Cardiac atrium fibroblast (primary cell): ENCODE measurements at places on chromosomes 4 and X. TPM values are rescaled to one million over a fixed set of nuclear protein-coding genes. Genes with fewer than 3 reads are reported as not detected.

Gene GLRA3
- total RNA-seq: not detected in 2 replicates

Gene CENPE
- 2.2 and 4.7 TPM in 2 replicates for total RNA-seq

Gene C4orf50
- not detected in 2 replicates for total RNA-seq

Gene F8A2
- not detected in 2 replicates for total RNA-seq

Gene NAP1L2
- not detected in 2 replicates for total RNA-seq

Gene AKAP4
- not detected in 2 replicates for total RNA-seq

Gene RIBC1
- total RNA-seq: 0.16 TPM in 1 of 2 replicates, not detected in the other

Gene NPY5R
- not detected in 2 replicates for total RNA-seq

Gene MYL5
- total RNA-seq: 15.1 and 20.0 TPM in 2 replicates

Gene NALF2
- 0.16 TPM in 1 of 2 replicates, not detected in the other for total RNA-seq

Gene STK32B
- 0.36 and 1.3 TPM in 2 replicates for total RNA-seq

Gene CABS1
- total RNA-seq: not detected in 2 replicates

Gene SOX3
- total RNA-seq: not detected in 2 replicates

Gene PRKG2
- total RNA-seq: 7.6 and 17.0 TPM in 2 replicates

Gene NOX1
- total RNA-seq: not detected in 2 replicates

Gene MAGEB2
- not detected in 2 replicates for total RNA-seq

Gene MAGEA9B
- not detected in 2 replicates for total RNA-seq

Gene NELFA
- 10.3 and 10.4 TPM in 2 replicates for total RNA-seq

Gene SSX1
- total RNA-seq: not detected in 2 replicates

Gene GYG2
- 5.2 and 16.5 TPM in 2 replicates for total RNA-seq

Gene PPP2R2C
- 0.16 TPM in 1 of 2 replicates, not detected in the other for total RNA-seq

Gene SERTM2
- not detected in 2 replicates for total RNA-seq

Gene KDR
- total RNA-seq: 9.9 and 13.1 TPM in 2 replicates

Gene PCDH19
- 0.16 and 0.18 TPM in 2 replicates for total RNA-seq

Gene PLCXD1
- 3.8 and 6.3 TPM in 2 replicates for total RNA-seq
